ENCODE measurements at places on chromosomes 16 and 17. TPM values are rescaled to one million over a fixed set of nuclear protein-coding genes. Genes with fewer than 3 reads are reported as not detected.

GRCh38 chr16:26267641-26268040, 575.9 kb downstream of the HS3ST4 start:
- no peak for DNase-seq

- DNase-seq, result no peak
Observed at GRCh38 chr17:64320613-64321553, 57.8 kb upstream of the TEX2 start.

GRCh38 chr16:25005445-25006306, 9.5 kb downstream of the ARHGAP17 start:
- no peak for DNase-seq

DNA sequence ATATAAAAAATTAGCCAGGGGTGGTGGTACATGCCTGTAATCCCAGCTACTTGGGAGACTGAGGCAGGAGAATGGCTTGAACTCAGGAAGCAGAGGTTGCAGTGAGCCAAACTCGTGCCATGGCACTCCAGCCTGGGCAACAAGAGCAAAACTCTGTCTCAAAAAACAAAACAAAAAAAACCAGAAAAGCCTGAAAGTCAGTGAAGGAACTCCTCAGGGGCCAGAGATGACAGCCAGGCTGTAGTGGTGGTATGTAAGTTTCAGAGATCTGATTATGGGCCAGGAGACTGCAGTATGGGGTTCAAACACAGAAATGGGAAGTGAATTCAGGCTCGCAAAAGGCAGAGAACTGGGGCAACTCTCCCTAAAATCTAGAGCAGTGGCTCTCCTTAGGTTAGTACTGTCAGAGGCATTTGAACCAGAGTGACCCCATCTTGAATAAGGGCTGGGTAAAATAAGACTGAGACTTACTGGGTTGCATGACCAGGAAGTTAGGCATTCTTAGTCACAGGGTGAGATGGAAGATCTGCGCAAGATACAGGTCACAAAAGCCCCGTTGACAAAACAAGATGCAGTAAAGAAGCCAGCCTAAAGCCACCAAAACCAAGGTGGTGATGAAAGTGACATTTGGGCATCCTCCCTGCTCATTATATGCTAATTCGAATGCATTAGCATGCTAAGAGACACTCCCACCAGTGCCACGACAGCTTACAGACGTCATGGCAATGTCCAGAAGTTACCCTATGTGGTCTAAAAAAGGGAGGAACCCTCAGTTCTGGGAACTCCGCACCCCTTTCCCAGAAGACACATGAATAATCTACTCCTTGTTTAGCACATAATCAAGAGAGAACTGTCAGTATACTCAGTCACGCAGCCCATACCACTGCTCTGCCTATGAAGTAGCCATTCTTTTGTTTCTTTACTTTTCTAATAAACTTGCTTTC, 120.2 kb upstream of the XYLT1 start:
- DNase-seq, result no peak

- DNase-seq, result no peak
Observed at GRCh38 chr16:79318143-79318899, 282.2 kb downstream of the MAF start.

- no peak for DNase-seq
Observed at GRCh38 chr17:75005291-75005690, 7.2 kb upstream of the MRPL58 start.

GRCh38 chr17:76369804-76370203, 14.6 kb upstream of the SPHK1 start:
- DNase-seq, result no peak

DNA sequence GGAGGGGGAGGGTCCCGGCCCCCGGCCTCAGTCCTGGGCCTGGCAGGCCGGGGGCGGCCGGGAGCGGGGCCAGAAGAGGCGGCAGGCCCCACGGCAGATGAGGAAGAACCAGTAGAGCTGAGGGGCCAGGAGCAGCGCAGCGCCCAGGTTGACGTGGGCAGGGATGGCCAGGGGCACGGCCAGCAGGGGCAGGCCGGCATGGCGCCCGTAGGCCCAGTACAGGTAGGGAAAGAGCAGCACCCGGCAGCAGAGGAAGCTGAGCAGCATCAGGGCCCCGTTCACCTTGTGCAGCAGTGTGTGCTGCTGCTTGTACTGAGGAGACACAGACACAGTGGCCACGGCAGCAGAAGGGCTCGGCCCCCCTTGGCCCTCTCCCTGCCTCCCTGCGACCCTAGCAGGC, 2.2 kb downstream of the C16orf92 start:
- no peak for DNase-seq

KRT27 gene
- not detected for total RNA-seq

GRCh38 chr16:53202398-53202797, 147.6 kb downstream of the CHD9 start:
- no peak for DNase-seq

IGSF6 gene
- 2.3 TPM for total RNA-seq

DNA sequence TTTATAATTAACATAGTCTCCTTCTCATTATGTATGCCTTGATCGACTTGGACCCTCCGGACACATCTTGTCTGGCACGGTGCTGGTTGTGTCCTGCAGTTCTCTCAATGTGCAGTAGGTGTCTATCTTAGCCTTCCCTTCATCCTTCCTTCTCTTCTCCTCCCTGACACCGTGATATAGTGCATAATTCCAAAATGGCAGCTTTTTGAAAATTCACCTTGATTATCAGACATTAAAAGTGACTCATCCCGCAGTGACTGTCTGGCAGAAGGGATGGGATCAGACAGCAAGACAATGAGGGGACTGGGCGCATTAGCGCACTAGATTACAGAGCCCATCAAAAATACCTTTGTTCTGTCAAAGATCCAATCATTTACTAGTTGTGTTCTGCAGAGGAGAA, 70.0 kb upstream of the PMFBP1 start:
- no peak for DNase-seq
